ENCODE measurements at places on chromosomes 1 and 21.

- DNase-seq = no peak
Observed at GRCh38 chr1:236908669-236909068, 95.6 kb downstream of the MT1HL1 start.

DNA sequence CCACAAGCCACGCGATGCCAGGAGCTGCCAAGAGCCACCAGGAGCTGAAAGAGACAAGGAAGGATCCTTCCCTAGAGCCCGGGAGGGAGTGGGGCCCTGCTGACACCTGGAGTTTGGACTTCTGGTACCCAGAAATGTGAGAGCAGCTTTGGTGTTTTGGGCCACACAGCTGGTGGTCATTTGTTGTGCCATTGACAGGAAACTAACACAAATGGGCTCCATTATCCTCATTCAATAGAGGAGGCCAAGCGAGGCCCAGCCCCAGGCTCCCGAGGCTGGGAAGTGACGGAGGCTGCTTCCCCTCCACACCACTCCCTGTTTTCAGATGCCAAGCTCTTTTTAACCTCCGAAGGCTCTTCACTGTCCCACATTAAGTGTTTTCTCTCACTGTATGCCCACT is 25.5 kb downstream of the DHRS3 start:
- DNase-seq = no peak

DNA sequence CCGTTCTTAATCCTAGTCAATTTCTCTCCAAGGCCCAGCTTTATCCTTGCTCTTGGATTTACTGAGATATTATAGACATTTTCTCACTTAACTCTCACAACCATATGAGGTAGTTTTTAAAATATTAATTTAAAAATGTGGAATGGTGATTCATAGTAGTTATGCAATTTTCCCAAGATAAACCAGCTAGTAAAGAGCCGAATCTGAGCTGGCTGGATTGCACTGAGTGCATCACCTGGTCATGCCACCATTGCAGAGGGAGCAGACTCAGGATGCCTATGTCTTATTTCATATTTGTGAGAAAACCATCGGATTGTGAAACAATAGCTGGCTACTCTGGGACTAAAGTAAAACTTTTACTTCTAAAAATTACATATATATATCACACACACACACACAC is 494.0 kb downstream of the KCNT2 start:
- DNase-seq = no peak

DNA sequence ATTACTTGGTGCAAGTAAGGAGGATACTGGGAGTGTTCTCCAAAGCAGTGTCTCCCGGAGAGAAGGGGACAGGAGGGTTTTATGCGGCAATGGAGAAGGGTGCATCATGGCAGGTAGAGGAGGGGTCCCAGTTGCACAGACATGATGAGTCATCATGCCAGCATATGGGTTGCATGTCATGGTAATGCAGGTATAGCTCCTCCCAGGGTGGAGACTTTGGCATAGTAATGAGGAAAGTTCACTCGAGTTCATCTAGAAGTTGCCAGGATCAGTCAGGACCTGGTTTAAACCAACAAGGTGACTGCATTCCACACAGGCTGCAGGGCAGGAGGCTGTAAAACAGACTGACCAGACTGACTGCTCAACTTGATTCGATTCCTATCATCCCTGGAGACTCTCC is 355.7 kb upstream of the DUSP10 start:
- no peak for DNase-seq

GRCh38 chr1:119275145-119276134 is 93.1 kb upstream of the HAO2 start:
- no peak for DNase-seq

- no peak for DNase-seq
Observed at GRCh38 chr1:2633366-2633935, 635 bp upstream of the MMEL1 start.
